ENCODE measurements at places on chromosomes 2 and 18. TPM values are rescaled to one million over a fixed set of nuclear protein-coding genes. Genes with fewer than 3 reads are reported as not detected.

DNA sequence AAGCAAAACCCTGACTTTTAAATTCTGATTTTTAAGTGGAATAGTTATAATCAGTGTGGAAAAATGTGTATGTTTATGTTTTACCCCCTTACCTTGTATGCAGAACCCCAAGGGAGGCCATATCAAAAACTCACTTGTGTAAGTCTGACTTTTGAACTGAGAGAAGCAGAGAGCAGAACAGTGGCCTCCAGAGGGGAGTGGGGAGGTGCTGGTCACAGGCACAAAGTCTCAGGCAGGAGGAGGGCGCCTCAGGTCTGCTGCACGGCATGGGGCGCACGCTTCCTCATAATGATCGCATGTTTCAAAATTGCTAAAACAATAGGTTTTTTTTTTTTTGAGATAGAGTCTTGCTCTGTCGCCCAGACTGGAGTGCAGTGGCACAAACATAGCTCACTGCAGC lies 127.8 kb downstream of the TPO start:
- H3K36me3 ChIP-seq = no peaks in the 10 kb centered on the region
- peaks cover 17% of the 10 kb centered on the region for H3K4me1 ChIP-seq
- no peak for DNase-seq
- no peak overlapping the region for H3K4me3 ChIP-seq
- no peak overlapping the region for H3K27ac ChIP-seq

GRCh38 chr2:65075176-65075575 lies 19.0 kb downstream of the CEP68 start:
- H3K36me3 ChIP-seq = peaks cover 12% of the 10 kb centered on the region
- H3K27me3 ChIP-seq = no peaks in the 10 kb centered on the region
- H3K4me3 ChIP-seq = no peak overlapping the region
- no peak for DNase-seq

DNA sequence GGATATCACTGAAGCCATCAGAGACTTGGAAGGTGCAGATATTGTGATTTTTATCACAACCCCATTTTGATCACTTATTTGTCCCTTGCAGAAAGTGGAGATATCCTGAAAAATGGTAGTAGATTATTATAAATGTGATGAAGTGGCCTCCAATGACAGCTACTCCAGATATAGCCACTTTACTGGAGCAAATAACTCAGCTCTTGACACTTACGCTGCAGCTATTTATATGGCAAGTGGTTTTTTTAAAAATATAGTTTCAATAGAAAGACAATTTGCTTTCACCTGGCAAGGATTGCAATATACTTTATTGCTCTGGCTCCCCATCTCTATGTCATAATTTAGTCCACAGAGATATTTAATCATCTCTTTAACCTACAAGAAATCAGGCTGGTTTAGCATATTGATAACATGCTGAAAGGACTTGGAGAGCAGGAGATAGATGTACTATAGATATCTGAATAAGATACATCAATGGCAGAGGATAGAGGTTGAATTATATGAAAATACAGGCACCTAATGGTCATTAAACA lies 182.8 kb upstream of the SKOR2 start:
- no peaks in the 10 kb centered on the region for H3K36me3 ChIP-seq
- no peak for DNase-seq
- H3K27me3 ChIP-seq = peaks cover 53% of the 10 kb centered on the region
- no peak overlapping the region for H3K4me3 ChIP-seq
- no peaks in the 10 kb centered on the region for H3K4me1 ChIP-seq

DNA sequence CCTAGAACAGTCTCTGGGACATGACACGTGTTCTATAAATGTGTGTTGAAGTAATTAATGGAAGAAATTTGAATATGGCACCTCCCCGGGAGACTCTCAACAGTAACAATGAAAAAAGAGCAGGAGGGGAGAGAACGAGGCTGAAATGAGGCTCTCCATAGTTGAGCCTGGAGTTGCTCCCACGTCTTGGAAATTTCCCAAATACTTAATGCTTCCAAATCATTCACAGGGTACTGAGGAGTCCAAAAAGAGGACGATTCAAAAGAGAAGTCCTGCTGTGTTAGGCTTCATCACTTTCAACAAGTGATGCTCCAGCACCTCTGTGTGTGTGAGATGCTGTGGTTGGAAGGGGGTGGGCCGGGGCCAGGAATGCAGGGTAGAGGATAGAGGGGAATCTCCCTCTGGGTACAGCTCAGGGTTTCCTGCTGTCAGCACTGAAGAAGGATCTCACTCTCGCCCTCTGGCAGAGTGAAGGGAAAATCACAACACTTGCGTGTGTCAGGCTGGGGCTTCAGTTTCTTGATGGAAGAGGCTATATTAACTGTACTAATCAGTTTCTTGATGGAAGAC lies 18.1 kb upstream of the ZNF407 start:
- H3K4me3 ChIP-seq = no peak overlapping the region
- DNase-seq = no peak
- peaks cover 16% of the 10 kb centered on the region for H3K27me3 ChIP-seq
- no peaks in the 10 kb centered on the region for H3K36me3 ChIP-seq

DNA sequence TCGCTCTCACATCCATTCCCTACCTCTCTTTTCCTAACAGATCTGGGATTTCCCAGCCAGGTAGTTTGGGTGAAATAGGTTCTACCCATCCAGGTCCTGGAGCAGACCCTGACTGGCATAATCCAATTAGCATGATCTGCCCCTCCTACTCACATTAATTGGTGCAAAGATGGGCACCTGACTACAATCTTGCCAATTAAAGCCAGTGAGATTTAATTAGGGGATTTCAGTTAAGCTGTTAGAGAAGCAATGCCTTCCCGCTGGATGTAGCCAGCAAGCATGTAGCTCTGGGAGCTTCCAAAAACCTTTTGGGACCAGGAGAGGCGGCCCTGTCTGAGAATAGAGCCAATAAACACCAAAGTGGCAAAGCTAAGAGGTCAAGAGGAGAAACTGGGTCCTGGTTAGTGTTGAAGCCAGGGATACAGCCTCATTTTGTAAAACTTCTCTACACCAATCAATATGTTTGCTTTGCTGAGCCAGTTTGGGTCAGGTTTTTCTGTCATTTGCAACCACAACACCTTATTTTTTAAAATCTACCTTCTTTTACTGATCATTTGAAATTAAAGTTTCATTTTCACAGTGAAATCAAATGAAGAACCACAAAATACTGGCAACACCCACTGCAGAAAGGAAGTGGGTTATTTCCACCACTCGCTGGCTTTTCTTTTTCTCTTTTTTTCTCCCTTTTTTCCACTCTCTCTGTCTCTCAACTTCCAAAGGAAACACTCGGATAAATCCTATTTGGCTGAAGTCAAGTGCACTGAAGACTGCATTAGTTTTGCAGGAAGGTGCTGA lies 3.2 kb upstream of the TTC39C start:
- peaks cover 26% of the 10 kb centered on the region for H3K27me3 ChIP-seq
- H3K4me3 ChIP-seq = no peak overlapping the region
- peaks cover 7% of the 10 kb centered on the region for H3K4me1 ChIP-seq

DNA sequence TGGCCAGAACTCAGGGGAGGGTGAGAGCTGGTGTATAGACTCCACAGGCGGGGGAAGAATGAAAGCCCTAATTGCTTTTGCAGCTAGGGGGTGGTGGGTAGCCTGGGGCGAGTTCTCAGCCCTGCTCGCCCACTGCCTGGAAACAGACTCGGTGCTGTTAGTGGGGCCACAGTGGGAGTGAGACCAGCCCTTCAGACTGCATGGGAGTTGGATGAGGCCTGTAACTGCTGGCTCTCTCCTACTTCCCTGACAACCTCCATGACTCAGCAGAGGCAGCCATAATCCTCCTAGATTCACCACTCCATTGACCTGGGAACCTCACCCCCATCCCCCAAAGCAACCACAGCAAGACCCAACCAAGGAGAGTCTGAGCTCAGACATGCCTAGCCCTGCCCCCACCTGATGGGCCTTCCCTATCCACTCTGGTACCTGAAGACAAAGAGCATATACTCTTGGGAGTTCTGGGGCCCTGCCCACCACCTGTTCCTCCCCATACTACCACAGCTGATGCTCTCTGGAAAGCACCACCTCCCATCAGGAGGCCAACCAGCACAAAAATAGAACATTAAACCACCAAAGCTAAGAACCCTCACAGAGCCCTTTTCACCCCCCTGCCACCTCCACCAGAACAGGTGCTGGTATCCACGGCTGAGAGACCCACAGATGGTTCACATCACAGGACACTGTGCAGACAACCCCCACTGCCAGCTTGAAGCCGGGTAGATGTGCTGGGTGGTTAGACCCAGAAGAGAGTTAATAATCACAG lies 226.3 kb downstream of the EIPR1 start:
- DNase-seq = no peak
- peaks cover 3% of the 10 kb centered on the region for H3K27me3 ChIP-seq

DNA sequence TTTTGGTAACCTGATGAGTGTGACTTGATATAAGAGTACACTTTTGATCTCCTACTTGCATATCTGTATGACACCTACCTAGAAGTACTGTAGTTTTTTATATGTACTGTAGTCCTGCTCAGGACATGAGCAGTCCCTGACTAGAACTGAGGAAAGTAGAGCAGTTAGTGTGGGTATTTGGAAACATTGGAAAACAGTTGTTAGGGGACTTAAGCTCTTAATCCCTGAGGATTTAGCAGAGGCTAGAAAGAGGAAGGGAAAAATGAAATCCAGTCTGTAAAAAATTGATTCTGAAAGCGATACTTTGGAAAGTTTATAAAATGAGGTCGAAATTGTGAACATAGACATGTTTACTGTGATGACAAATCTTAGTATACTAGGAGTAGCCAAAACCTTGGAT lies 125.6 kb downstream of the NCOA1 start:
- peaks cover under 1% of the 10 kb centered on the region for H3K36me3 ChIP-seq
- no peak for DNase-seq
- no peak overlapping the region for H3K27ac ChIP-seq
- no peaks in the 10 kb centered on the region for H3K27me3 ChIP-seq
- H3K4me3 ChIP-seq = no peak overlapping the region

DNA sequence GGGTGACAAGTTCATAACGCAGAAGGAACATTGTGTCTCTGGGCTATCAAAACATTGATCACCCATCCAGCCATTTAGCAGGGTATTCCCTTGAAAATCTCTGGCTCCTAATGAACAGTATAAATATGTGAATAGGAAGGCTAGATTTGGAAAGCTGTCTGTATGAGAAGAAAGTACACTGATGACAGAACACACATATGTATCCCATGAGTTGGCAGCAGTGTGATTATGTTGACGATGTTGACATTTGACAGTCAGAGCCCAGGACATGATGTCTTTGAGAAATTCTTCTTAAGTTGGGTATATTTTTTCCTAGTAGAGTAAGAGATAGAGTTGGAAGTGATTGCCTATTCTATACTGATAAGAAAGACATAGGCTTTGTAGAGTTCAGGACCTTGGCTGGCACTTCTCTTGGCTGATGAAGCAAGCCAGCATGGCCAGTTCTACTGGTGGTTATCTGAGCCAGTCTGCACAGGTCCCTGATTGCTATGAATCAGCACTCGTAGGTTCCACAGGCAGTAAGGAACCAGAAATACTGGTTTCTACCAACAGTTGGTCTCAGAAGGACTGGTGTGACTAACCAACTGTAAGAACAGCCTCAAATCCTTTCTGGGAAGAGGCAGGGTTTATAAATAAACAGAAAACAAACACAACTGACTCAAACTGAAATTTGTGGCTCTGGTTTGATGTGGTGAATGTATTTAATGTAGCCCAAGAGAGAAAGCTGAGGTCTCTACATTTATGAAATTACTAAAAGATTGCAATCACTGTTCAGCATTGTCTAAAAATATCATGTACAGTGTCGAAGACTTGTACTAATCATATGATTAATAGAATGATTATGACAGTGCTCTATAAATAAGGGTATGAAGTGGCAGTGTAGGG lies 43.9 kb upstream of the RAPH1 start:
- H3K36me3 ChIP-seq = no peaks in the 10 kb centered on the region
- DNase-seq = no peak
- peaks cover 7% of the 10 kb centered on the region for H3K4me1 ChIP-seq

- peaks cover 4% of the 10 kb centered on the region for H3K27me3 ChIP-seq
- no peak for DNase-seq
- H3K4me3 ChIP-seq = no peak overlapping the region
- H3K4me1 ChIP-seq = peaks cover 5% of the 10 kb centered on the region
- no peaks in the 10 kb centered on the region for H3K36me3 ChIP-seq
Measured at GRCh38 chr2:60033325-60033724, 520.1 kb downstream of the BCL11A start.

GRCh38 chr2:153388246-153388645 lies 90.3 kb downstream of the RPRM start:
- no peaks in the 10 kb centered on the region for H3K36me3 ChIP-seq
- no peak for DNase-seq
- H3K27me3 ChIP-seq = no peaks in the 10 kb centered on the region
- no peaks in the 10 kb centered on the region for H3K4me1 ChIP-seq
- H3K27ac ChIP-seq = no peak overlapping the region
- H3K4me3 ChIP-seq = no peak overlapping the region

GRCh38 chr2:162267496-162267895 lies 24.3 kb upstream of the FAP start:
- peaks cover 5% of the 10 kb centered on the region for H3K36me3 ChIP-seq
- DNase-seq = no peak
- no peaks in the 10 kb centered on the region for H3K27me3 ChIP-seq
- no peak overlapping the region for H3K4me3 ChIP-seq

DNA sequence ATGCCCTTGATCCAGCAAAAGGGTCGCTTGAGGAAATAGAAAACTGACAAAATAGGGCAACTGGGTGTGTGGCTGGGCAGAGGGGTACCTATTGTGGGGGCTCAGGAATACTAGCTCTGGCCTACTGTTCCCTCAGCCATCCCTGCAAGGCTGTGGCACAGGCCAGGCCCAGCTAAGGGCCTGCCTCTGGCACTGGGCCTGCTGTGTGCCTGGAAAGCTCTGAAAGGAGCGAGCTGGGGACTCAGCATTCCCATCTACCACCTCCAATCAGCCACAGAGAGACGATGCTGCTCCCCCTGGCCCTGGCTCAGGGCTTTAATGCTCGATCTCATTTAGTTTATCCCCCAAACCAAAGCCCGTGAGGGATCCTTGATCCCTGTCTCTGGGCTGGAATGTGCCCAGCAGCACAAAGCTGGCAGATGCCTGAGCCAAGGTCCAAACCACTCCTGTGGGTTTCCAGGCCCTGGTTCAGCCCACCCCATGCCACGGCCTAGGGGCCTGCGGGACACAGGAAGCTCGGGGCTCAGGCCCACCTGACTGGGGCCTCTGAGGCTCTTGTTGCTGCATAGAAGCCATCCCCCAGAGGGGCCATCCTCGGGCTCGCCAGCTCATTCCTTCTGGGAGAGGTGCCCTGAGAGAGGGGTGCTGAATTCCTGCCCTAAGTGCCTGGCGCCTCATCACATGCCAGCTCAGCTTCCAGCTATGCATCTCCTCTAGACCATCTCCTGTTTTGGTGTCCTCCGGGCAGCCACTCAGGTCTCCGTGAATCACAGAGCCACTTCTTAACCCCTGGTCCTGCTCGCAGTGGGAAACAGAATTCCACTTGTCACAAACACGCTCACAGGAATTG lies 43.0 kb upstream of the KCNF1 start:
- no peaks in the 10 kb centered on the region for H3K36me3 ChIP-seq
- no peak for DNase-seq
- H3K4me3 ChIP-seq = no peak overlapping the region
- H3K27ac ChIP-seq = no peak overlapping the region
- H3K4me1 ChIP-seq = peaks cover 19% of the 10 kb centered on the region

GRCh38 chr2:105139556-105140239 lies 101.8 kb downstream of the MRPS9 start:
- peaks cover 13% of the 10 kb centered on the region for H3K27me3 ChIP-seq
- no peak for DNase-seq
- H3K36me3 ChIP-seq = no peaks in the 10 kb centered on the region
- H3K4me3 ChIP-seq = no peak overlapping the region
- no peak overlapping the region for H3K27ac ChIP-seq
- peaks cover 3% of the 10 kb centered on the region for H3K4me1 ChIP-seq

FZD7 gene
- 68.6 TPM for total RNA-seq

NPPC gene
- 1.6 TPM for total RNA-seq

GAREM2 gene
- total RNA-seq = 16.9 TPM

NOTO gene
- not detected for total RNA-seq

Measured in type B pancreatic cell (in vitro differentiated cells).